ENCODE measurements at places on chromosomes 12 and 14.

- DNase-seq, result no peak
These were observed 72.5 kb downstream of the ITPK1 start for GRCh38 chr14:93042968-93043940.

GRCh38 chr12:53495903-53496751, 3.1 kb downstream of the MAP3K12 start:
- no peak for DNase-seq

DNA sequence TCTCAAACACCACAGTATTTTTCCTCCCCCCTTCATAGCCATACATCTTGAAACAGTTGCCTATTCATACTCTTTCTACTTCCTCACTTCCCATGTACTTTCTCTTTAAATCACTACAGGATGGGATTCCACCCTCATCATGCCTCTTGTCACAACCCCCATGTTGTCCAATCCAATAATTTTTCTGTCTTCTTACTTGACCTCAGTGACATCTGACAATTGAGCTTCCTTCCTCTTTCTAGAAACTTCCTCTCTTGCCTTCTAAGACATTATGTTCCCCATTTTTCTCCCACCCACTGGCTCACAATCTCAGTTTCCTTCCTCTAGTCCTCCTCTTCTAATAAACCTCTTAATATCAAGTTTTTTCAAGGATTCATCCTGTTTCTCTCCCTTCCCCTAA, 5.3 kb downstream of the C2CD5 start:
- no peak for DNase-seq

- no peak for DNase-seq
These were observed 69.0 kb downstream of the PPM1H start for GRCh38 chr12:62865937-62866336.

DNA sequence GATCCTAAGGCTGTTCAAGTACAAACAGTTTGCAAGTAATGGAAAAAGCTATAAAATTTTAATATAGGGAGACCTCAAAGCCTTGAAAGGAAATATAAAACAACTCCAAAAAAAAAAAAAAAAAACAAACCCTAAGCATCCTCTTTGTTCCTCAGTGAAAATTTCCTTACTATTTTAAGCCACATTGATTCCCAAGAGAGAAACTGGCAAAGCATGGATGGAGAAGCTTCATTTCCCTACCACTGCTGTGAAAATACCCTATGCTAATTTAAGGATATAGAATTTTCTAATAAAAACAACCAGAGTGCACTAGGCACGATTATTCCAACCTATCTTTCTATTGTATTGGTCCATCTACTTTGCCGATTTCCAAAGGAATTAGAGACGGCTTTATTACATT, 283.1 kb downstream of the CACNA1C start:
- no peak for DNase-seq

- DNase-seq, result no peak
These were observed 16.1 kb downstream of the CLSTN3 start for GRCh38 chr12:7146228-7146627.

GRCh38 chr12:106498056-106498455, 84.7 kb upstream of the RFX4 start:
- no peak for DNase-seq

GRCh38 chr12:56189099-56189917, at the start of gene SMARCC2:
Gene SMARCC2, minus strand, starts transcription at chr12:56189483. Its CDS starts 22 bp downstream, at chr12:56189461.
- peak; percentile 90 for DNase-seq

DNA sequence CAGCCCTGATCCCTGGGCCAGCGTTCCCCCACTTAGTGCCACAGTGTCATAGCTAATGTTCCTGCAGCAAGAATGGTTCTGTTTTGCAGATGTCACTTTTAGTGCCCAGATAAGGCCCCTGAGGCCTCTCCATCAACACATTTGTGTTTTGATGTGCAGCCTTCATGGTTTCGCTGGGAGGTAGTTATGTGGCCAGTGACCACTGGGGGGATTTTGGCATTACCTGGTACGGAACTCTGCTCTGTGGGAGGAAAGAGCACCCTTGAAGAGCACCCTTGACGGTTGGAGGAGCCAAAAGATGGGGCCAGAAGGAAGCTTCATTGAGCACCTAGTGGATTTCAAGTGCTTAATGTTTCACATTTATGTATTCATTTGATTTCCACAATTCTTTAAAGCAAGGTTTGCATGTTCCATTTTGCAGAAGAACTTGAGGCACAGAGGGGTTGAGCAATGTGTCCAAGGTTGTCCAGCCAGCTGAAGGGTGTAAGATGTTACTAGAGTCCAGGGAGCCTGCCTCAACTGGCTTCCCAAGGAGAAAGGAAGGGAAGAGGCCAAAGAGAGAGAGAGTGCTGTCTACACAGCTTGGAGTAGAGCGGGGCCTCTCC, 13.0 kb downstream of the SERPINA11 start:
- no peak for DNase-seq

GRCh38 chr12:105209091-105209490, 26.9 kb downstream of the APPL2 start:
- no peak for DNase-seq

DNA sequence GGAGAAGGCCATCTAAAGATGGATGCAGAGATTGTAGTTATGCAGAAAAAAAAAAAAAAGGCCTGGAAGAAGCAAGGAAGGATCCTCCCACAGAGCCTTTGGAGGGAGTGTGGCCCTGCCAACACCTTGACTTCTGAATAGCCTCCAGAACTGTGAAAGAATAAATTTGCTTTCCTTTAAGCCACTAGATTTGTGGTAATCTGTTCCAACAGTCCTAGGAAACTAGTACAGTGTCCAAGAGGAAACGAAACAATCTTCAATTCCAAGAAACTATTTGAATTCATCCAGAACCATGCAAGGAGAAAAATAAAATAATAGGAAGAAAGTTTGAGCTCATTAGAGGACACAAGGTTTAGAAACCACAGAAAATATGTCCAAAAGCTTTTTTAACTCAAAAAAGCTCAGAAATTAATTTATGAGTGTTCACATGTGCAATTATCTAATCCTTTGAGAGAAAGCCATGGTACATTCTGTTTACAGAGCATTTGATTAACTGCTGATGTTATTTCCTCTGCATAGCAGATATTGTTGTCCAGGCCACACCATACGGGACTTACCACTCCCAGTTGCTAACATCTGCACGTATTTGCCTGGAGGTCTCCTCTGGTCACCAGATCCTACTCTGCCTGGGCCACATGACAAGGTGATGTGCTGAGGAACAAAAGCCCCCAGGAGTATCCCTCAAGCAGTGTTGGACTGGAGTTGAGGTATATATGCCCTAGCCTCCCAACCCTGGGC, 30.0 kb upstream of the STAB2 start:
- DNase-seq, result no peak

DNA sequence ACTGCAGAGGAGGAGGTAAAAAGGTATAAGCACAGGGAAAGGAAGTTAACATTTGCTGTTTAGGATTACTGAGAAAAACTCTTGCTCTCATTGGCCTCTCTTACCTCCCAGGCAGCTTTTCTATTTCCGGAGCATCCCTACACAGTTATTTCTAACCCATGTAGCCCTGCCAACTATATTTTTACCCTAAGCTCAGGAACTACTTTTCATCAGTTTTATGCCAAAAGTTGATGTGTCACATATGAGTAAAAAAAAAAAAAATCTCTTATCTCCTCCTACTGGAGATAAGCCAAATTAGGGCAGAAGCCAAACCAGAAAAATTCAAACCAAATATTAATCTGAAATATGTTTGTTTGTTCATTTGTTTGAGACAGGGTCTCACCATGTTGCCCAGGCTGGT, 34.4 kb upstream of the PSMA6 start:
- no peak for DNase-seq

DNA sequence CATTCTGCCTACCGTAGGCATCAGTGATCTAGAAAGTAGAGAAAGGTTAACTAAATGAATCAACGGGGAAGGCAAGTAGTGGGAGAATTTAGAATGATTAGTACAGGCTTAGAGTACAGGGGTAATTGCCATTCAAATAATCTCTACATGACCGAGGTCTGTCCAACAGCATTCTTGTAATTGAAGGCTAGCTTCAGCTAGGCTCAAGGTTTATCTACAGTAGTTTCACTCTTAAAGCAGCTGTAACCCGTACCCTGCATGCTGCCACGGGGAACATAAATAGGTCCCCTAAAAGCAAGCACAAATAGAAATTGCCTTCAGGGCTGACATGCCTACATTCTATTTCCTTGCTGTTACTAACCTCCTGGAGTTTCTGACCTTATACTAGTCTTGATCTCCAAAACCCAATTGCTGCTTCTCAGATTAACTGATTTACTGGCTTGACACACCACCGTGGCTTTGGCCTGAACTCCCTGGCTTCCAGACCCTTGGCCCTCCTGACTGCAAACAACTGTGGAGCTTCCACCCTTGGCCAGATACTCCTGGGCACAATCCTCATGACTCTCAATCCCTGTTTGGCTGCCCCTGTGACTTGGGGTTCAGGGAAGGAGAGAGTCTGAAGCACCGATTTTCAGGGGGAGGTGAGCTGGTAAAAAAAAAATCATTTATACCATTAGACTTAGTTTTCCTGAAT, 242.1 kb upstream of the FOXN3 start:
- DNase-seq, result no peak

DNA sequence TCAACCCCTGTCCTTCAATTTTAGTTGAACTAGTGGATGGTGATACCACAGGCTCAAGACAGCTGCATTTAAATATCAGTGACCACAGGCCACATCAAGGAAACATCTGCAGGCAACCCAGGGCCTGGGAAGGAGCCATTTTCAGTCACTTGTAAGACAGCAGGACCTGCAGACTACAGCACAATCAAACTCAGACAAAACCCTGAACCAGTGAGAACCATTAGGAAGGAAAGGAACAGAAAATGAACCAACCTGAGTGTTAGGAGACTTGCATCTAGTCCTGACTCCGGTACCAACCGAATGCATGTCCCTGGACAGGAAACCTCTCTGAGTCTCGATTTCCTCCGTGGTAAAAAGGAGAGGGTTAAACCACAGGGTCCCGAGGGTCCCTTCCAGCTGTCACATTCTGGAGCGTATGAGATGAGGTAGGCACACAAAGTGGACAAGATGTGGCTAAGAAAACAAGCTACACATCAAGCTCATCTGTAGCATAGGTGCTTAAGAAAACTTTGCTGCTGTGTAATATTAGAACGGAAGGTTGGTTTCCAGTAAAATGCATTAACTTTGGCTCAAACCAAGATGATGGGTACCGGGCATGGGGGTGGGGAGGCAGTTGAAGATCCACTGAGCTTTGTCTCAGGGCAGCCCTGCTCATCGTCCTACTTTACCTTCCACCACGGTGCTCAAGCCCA, 1.6 kb upstream of the CDKN1B start:
- peak; percentile 82 for DNase-seq

DNA sequence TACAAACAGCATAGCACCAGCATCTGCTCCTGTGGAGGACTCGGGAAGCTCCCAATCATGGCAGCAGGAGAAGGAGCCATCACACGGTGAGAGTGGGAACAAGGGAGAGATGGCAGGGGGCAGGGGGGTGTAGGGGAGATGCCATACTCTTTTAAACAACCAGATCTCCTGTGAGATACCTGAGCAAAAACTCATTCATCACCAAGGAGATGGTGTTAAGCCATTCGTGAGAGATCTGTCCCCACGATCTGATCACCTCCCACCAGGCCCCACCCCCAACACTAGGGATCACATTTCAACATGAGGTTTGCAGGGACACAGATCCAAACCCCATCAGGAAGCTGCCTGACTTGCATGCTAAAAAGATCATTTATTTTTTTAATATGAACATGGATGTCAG, 499.3 kb downstream of the TMEM132D start:
- DNase-seq, result no peak

DNA sequence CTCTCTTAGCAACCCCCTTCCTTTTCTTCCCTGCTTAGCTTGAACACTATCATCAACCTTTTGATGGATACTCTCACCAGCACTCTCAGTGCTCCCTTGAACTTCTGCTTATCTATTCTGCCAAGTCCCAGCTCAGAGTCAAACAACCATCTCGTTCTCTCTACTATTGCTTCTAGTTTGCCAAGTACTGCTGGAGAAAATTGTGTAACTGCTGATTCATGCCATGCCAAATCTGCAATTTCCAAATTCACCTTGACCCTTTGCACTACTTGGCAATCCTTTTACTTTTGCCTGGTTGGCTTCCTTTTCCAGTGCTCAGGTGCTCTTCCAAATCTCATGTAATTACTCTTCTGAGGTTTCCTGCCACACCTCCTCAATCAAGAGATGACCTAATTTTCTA, 2.8 kb upstream of the CCDC196 start:
- no peak for DNase-seq

DNA sequence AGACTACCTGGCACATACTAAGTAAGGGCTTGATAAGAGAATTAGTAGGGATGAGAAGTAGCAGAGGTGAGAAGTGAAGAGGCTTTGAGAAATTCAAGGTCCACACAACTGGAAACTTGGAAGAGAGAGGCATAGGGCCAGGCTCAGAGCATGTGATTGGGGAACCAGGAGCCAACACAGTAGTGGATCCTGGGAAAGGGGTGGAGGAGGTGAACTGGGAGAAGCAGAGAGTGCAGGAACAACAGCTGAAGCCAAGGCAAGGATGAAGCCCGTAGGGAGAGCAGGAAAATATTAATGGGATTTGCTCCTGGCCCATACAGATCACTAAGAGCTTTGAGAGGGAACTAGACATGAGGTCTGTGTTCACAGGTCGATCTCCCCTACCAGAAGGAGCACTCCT, 1.4 kb upstream of the ITGB7 start:
- DNase-seq, result no peak

Data from DND-41 (cell line).